Naive thymus-derived CD4-positive, alpha-beta T cell (primary cell): ENCODE measurements at places on chromosomes 7 and 10. TPM values are rescaled to one million over a fixed set of nuclear protein-coding genes. Genes with fewer than 3 reads are reported as not detected.

The OR2A12 gene
- not detected for total RNA-seq

The AKR1D1 gene
- total RNA-seq: not detected

The AOC1 gene
- 0.56 TPM for total RNA-seq

The SPDYE1 gene
- not detected for total RNA-seq

The CALML5 gene
- total RNA-seq: not detected

The VIPR2 gene
- total RNA-seq: not detected

The ASZ1 gene
- not detected in 2 replicates for total RNA-seq

The RAB18 gene
- total RNA-seq: 95.1 TPM

The LDB1 gene
- 152 TPM for total RNA-seq

The CYP2C8 gene
- total RNA-seq: not detected in 2 replicates

The COL17A1 gene
- not detected for total RNA-seq
